IPS DF 6.9 (cell line): ENCODE measurements at places on chromosomes 3 and 15.

- no peak for DNase-seq
These were observed 15.2 kb downstream of the ITPR1 start for GRCh38 chr3:4508048-4508981.

- DNase-seq, result peak; percentile 48
These were observed 28.5 kb downstream of the BTD start for GRCh38 chr3:15629860-15630597.

DNA sequence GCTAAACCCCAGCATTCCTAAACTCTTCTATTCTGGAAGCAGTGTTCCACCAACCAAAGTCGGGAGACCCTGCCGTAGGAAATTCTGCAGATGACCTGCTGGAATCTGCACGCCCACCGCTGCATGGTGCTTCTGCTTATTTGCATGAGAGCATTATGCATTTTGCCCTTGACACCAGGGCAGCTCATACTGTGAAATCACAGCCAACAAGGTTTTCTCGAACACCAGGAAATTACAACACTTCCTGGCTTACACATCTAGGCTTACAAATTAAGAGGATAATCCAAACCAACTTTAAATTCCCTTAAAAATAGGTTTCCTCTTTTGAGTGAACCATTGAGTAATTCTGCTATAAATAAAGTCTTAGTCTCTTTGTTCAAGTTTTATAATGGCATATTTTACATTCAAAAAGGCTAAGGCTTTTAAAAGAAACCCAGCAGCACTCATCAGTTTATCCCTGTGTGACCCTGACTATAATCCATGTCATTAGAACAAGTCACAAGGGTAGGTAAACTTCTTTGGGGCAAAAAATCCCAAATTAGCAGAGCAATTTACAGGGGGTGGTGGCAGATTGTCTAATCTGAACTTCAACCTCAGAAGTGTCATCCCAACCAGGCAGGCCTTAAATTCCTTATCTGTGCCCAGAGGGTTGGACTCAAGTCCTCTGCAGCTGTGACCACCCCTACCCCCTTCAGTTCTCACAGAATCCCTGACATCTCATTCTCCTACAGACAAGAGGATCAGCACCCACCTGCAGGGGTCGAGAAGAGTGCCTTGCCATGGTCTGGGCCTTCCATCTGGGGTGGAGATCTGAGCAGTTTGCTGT, 33.5 kb upstream of the RBP1 start:
- no peak for DNase-seq

DNA sequence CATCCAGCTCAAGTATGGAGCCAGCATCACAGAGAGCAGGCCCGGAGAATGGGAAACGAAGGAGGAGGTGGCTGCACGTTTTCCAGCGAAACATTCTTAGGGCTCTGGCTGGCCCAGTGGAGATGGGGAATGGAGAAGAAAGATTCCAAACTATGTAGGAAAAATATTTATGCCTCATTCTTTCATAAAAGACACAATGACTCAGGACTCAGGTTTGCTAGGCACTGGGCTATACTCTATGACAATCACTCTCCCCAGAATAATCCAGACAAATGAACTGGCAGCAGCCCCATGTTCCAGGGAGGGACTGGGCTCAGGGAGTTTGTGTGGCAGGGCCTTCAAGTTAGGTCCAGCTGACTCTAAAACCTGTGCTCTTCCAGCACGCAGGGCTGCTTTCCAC, 110.8 kb upstream of the RAD18 start:
- no peak for DNase-seq

- no peak for DNase-seq
These were observed 9.5 kb downstream of the SMAD3 start for GRCh38 chr15:67074886-67075229.

- DNase-seq, result no peak
These were observed 47.2 kb downstream of the WHAMM start for GRCh38 chr15:82856397-82857170.

DNA sequence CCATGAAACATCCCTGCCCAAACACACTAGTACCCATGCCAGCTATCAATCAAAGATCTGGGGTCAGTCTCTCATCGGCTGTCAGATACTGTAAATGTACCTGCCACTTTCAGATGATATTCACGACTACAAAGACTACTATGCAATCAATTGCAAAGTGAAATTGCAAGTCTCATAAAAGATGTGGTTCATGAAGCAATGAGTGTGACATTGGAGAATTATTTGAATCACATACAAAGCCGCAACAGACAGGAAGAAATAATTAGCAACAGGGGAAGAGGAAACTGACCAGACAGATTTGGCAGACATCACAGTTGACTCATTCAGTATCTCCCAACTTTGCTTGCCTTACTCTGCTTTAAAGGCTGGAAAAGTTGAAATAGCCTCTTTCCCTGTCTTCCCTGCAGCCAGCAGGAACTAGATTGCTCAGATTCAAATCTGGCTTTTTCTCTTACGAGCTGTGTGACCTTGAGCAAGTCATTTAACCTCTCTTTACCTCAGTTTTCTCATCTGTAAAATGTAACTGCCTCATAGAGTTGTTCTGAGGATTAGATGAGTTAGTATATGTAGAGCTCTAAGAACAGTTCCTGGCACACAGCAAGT, 95.7 kb upstream of the C3orf80 start:
- no peak for DNase-seq

GRCh38 chr3:112321867-112322652, 10.9 kb upstream of the CD200 start:
- no peak for DNase-seq

- DNase-seq, result no peak
These were observed 32.2 kb downstream of the LIPC start for GRCh38 chr15:58463815-58464650.

DNA sequence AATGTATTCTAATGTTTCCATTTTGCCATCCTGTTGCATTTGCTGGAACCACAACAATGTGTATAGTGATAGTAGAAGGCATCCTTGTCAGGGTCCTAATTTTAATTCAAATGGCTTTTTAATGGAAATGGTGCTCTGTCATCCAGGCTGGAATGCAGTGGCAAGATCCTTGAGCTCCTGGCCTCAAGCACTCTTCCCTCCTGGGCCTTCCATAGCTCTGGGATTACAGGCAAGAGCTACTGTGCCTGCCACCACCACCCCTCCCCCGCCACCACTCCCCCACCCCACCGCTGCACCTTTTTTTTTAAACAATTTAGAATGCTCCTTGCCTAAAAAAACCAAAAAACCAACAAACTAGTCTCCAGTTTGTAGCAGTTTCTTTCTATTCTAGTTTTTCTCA, 15.2 kb upstream of the IQCF6 start:
- DNase-seq, result no peak

DNA sequence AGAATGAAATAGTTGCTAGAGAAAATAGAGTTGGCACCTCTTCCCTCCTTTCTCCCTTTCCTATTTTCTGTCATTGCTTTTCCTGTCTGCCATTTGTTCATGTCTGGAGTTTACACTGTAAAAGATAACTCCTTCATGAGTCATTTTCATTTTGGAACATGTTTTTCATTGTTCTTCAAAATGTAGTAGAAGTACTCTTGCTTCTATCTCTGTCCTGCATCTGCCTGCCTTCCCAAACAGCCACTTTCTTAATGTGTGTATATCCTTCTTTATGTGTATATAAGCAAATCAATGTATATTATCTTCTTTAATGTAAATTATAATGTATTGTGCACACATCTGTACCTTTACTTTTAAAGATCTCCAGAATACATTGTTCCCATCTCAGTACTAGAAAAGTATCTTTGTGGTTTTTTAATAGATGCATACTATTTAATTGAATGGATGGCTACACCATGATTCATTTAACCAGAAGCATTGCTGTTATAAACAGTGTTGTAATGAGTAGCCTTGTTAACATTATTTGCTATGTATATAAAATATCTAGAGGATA, 41.1 kb downstream of the TSC22D2 start:
- no peak for DNase-seq

DNA sequence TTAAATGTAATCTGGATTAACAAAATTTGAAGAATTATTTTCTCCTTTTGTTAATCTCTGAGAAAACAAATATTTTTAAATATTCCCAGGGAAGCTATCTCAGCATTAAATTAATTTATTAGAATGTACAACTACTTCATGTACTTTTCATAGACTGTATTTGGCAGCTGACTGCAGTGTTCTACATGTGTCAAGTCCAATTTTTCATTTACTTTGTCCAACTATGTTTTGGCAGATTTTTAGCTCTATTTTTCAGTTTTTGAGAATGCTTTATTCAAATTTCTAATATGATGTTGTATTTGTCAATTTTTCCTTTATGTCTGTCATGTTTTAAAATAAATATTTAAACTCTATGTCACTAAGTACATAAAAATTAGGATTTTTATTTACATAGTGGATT, 925.1 kb downstream of the OTOL1 start:
- DNase-seq, result no peak

GRCh38 chr3:4385201-4385600, 81.9 kb downstream of the SUMF1 start:
- DNase-seq, result no peak

- no peak for DNase-seq
These were observed 6.2 kb downstream of the STIMATE start for GRCh38 chr3:52891164-52891563.
